ENCODE measurements at places on chromosomes 5 and 9.

DNA sequence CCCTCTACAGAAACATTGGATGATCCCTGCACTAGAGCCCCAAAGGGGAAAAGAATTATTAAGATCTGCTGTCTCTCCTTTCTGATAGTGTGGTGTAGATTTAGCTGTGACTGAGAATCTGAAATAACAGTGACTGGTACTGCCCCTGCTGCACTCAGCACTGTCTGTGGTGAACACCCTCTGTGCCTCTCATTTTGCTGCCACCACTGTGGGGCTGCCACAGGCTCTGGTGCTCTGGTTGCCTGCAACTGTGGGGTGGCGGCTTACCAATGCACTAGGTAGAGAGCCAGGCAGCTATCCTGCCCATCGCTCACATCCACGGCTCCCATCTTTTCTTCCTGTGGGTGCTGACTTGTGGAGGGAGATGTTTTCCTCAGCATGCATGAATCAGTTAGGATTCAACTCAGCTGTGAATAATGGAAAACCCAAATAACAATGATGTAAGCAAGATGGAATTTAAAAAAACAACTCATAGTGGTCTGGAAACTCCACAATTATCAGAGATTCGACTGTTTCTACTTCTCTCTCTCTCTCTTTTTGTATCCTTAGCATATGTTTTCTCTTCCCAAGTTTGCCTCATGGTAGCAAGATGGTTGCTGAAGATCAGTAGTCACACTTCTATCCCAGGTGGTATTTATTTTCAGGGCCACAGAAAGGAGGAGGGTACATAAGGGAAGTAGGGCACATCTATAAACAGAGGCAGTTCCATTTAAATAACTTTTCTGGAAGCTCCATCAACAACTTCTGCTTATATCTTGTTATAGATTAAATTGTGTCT is 99.8 kb upstream of the DAP start:
- peak; percentile 70 for DNase-seq

DNA sequence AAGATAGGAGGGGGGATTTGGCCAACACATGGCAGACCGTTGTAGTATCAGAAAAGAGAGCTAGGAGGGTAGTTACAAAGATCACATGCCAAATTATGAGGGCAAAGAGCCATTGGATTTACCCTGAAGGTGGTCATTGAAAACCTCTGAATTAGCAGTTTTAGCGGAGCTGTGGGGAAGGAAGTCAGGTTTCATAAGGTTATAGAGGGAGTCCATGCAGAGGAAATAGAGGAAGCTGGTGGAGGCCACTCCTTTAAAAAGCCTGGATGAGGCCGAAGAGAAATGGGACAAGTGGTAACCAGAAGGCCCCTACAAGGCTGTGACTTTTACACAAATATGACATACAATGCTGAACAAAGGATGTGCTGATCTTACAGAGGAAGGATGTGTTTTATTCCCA is 13.2 kb downstream of the DOCK8 start:
- no peak for DNase-seq

DNA sequence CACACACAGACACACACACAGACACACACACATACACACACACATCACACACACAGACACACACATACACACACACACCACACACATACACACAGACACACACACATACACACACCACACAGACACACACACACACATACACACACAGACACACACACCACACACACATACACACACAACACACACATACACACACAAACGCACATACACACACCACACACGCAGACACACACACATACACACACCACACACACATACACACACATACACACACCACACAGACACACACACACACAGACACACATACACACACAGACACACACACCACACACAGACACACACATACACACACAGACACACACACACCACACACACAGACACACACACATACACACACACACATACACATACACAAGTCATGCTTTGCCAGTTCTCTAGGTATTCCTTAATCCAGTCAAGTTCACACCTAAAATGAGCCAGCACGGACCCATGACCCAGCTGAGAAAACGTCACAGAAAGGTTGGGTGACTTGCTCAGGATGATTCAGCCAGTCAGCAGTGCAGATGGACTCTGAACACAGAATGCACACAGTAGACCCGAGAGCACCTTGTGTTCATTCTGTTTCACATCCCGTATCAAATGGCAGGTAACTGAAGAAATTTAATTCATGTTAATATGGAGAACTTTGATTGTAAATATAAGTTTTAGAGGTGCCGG is 746.4 kb downstream of the MTRR start:
- no peak for DNase-seq

DNA sequence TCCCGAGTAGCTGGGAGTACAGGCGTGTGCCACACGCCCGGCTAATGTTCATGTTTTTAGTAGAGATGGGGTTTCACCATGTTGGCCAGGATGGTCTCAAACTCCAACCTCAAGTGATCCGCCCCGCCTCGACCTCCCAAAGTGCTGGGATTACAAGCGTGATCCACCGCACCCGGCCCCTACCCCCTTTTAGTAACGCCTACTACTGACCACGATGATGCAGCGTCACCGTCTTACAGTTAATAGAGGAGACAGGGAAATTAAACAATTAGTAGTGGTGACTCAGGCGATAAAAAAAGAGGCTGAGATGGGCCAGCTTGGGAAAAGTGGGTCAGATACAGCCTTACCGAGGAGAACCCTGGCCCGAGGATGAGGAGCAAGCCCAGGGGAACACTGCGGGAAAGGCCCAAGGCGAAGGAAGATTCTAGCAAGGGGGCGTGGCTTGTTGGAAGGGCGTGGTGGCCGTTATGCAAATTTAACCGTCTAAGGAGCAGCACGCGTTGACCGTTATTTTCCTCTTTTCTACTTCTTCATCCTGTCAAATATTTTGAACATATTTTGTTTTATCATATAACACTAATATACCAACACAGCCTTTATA is 1.6 kb upstream of the SETX start:
- DNase-seq: no peak

GRCh38 chr5:73792687-73793320 is 166.8 kb downstream of the ARHGEF28 start:
- DNase-seq: peak; percentile 67

DNA sequence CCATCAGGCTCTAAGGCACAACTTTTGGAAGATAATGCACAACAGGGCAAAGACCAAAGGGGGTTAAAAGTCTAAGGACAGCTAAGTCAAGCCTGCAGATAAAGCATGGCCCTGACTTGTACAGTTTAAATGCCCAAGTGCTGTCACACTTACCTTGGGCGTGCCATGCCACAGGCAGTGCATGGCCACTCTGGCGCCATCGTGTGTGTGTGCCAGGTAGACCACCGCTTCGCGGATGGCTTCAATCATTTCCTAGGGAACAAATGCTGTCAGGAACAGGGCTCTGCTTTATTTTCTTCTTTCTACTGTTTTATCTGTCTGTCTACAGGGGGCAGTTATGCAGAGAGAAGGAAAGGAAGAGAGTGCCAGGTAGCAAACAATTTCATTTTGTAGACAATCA is 19.3 kb downstream of the PUM3 start:
- DNase-seq: no peak

- no peak for DNase-seq
Measured at GRCh38 chr5:19497229-19497815, 490.7 kb downstream of the CDH18 start.

GRCh38 chr9:133106511-133107244 is 14.4 kb downstream of the RALGDS start:
- no peak for DNase-seq

- DNase-seq: no peak
Measured at GRCh38 chr9:91923145-91923544, 26.9 kb downstream of the ROR2 start.

DNA sequence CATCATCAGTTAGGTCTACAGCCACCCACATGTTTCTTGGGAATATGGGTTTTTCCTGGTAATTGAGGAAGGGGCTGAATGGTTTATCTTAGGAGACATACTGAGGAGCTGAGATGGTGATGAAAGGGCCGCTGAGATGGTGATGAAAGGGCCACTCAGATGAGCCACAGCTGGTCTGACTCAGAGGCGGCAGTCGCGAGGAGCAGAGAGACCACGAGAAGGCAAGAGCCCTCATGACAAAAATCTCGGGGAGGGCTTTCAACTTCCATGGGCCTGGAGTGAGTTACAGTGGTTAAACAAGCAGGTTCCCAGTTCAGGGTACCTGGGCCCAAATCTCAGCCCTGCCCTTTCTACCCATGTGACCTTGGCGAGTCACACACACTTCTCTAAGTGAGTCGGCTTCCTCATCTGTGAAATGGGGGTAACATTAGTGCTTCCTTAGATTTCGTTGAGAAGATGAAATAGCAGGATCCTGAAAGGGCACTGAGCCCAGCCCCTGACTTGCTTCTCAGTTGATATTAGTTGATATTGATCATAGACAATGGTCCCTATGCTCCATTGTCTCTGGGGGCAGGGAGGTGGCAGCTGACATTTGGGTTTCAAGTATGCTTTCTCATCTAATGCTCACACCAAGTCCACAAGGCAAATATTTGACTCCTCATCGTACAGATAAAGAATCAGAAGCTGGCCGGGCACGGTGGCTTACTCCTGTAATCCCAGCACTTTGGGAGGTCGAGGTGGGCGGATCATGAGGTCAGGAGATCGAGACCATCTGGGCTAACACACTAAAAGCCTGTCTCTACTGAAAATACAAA is 169.5 kb downstream of the RGS3 start:
- DNase-seq: peak; percentile 69

DNA sequence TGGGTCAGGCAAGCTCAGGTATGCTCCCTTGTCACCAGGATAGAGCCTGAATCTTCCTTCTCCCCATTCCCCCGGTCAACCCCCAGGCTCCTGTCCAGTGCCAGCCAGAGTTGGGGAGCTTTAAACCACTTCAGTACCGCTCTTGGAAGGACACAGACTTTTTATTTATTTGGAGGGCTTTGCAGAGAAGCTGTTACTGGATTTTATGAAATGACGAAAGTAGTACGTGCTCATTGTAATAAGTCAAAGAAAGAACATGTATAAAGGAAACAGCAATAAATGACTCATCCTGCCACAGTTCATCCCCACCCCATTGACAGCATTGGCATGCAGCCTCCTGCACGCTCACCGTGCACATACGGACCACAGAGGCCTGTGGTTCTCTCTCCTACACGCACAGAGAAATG is 230.3 kb downstream of the AUH start:
- peak; percentile 96 for DNase-seq

DNA sequence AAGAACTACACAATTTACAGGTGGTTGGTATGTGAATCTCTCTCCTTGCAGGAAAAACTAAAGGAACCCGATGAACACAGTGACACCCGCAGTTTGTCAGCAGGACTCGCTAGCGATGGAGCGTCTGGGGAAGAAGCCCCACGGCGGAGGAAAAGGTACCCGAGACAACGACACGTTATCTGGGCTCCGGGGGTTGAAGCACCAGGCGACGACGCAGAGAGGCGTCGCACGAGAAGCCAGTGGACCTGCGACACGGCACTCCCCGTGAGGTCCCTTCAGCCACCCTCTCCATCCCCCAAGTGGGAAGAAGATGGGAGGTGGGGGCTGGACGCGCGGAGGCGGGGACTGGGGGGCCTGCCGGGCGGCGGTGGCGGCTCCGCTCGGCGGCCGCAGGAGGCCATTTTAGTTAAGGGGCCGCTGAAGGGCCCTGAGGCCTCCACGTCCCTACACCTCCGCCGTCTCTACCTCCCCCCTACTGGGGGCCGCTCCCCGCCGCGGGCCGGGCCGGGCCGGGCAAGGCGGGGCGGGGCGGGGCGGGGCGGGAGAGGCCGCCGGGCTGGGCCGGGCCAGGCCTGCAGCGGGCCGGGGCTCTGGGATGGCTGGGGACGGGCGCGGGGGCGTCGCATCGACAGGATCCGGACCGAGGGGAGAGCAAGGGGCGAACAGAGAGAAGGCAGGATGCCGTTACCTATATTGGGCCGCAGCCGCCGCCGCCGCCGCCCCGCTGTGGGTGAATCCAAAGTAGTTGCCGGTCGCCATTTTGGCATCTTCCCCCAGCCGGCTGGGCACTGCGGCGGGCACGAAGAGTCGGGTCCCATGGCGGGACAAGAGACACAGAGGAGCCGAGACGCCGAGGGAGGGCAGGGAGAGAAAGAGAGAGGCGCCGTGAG is 754 bp downstream of the ZFR start:
- DNase-seq: peak; percentile 46

GRCh38 chr9:113785334-113785733 is 90.8 kb upstream of the ZNF618 start:
- DNase-seq: no peak

GRCh38 chr9:81682797-81683196 is 6.5 kb downstream of the TLE1 start:
- DNase-seq: no peak
